Naive thymus-derived CD4-positive, alpha-beta T cell (primary cell): ENCODE measurements at places on chromosomes 16 and 17. TPM values are rescaled to one million over a fixed set of nuclear protein-coding genes. Genes with fewer than 3 reads are reported as not detected.

Gene NHLRC4
- total RNA-seq, result 2.7 and 3.2 TPM in 2 replicates

DNA sequence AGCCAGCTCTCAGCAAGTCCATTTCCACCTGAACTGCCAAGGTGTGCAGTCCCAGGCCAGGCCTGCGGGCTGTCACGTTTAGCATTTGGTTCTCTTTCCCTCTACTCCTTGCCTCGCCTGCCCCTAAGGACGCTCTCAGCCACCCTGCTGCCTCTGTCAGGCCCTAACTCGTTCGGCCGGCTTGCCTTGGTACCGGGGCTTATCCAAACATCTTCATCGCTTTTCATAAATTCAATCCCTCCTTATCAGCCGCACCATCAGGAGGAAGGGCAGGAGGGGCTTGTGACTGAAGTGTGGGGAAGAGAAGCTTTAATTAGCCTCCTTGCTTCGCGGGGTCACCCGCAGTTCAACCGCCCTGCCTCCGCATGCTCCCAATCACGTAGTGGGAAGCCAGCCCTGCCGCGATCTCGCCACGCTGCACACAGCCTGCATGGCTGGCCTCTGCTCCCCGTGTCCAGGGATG, 231.1 kb downstream of the SOX9 start:
- DNase-seq, result no peak

DNA sequence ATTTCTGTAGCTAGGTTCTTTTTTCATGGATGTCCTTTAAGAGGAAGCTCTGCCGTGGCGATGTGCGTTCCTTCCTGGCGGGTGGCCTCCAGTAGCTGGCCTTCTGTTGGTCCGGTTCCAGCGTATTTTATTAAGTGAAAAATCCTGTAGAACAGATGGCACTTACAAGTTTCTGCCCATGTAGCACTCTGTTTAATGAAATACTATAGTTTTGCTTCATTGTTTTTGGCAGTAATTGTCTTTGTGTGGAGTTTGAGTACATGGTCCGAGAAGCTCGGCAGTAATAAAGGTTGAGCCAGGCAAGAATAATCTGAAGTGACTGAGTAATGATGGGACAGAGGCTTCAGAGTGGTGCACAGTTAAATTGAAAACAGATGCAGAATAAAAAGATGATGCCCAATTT, 20.4 kb downstream of the USP10 start:
- DNase-seq, result no peak

Gene NME1
- 13.4 TPM for total RNA-seq

Gene TMEM238L
- total RNA-seq, result not detected

DNA sequence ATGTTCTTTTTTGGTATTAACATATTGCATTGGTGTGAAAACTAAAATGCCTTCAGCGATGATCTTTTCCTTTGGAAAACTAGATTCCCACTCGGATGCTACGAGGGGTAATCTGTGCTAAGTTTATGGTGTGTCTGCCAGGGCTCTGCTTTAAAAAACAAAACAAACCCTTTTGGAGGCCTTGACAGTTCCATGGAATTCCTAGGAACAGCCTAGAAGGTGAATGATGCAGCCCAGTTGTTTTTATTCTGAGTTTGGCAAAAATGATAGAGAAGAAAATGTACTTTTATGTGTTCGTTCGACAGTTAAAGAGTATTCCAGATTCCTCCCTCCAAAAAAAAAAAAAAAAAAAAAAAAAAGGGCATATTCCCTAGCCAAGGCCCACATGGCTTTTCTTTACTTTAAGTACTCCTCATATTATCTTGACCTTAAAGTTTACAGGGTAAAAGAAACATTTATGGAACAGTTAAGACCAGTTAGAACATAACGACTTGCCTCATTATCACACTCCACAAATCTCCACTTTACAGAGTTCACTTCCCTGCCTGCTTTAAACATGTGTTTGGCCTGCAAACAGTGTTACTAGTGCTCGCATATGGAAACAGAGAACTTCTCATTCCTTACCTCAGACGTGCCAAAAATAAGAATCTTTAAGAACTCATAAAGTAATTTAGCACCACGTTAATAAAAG, 159.1 kb downstream of the WWOX start:
- no peak for DNase-seq

Gene KRT40
- total RNA-seq, result not detected

DNA sequence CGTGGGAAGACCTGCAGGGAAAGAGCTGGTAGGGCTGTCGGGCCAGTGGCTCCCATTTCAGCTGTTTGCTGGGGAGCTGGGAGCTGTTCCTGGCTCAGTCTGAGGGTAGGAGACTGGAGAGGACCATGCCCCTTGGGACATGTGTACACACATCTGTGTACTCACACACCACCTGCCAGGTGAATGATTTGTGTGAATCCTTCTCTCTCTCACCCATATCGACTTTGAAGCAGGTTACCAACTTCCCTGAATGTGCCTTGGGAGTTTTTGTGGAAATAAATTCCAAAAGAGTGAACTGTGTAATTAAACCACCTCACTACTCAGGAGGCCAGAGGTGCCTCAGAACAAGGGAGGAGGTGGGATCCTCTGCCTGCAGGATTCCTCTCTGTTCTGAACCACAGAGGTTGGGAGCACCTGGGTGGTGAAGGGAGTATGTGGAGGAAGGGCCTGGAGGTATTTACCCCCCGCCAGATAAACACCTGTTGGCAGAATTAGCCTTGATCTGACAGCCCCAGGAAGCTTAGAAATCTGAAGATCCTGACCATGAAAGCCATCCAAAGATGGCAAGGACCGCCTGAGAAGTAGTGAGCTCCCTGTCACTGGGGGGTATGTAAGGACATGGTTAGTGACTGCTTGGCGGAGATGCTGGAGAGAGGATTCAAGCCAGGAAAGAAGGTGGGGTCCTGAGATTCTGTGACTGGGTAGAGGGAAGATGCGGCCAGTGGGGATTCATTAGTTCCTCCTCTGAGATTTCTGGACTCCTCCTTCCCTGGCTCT, 3.3 kb downstream of the ABCC3 start:
- no peak for DNase-seq

DNA sequence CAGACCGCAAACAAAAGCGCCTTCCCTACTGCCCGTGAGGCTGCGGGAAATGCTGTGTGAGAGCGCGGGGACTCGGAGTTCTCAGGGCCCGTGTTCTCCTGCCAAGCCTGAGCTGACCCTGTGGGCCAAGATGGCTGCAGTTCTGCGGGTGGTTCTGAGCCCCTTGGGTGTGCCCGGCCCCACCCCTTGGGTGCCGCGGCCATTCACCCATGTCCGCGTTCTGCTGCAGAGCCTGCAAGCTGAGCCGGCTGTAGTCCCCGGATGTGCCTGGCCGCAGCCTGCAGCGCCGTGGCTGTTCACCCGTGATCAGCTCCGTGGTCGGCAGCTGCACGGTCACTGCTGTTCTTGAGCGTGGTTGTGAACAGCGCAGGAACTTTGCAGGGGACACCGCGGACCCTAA, 20.0 kb downstream of the ACSF3 start:
- DNase-seq, result no peak

GRCh38 chr17:68627956-68628575, 26.9 kb upstream of the FAM20A start:
- DNase-seq, result no peak

GRCh38 chr17:27793168-27793905, 7.0 kb downstream of the NOS2 start:
- DNase-seq, result no peak

DNA sequence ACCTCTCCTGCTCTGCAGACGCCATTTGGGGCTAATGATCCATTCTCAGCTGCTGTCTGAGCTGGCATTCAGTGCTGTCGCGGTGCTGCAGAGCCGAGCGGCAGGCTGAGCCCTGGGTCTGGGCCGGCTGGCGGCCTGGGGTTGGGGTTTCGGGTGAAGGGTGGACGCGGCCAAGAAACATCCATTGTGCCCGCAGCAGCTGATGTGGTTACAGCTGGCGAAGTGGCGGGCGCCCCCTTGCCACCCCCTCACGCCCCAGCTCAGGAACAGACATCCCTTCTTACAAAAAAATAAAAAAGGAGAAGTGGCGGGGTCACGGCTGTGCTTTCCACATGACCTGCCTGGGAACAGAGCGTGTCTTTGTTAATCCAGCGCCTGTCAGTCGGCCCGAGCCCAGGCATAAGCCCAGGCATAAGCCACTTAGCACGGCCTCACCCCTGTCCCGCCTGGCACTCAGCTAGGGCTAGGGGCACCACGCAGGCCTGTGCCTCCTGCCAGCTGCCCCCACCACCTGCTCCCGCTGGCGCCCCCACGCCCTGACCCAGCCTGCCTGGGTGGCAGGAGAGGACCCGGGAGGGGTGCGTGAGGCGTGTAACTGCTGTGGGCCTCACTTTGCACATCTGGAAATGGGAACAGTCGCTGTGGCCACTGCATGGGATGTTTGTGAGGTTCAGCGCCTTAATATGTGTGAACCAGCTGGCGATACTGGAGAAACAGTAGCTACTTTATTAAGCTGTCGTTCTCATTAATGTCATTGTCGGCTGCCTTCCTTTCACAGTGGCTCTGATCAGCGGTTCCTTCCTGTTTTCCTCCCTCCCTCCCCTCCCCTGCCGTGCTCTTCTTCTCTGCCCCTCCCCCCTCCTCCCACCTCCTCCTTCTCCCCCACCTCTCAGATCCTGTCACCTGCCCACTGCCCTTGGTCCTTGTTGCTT, 197.7 kb upstream of the CIBAR2 start:
- peak; percentile 19 for DNase-seq

DNA sequence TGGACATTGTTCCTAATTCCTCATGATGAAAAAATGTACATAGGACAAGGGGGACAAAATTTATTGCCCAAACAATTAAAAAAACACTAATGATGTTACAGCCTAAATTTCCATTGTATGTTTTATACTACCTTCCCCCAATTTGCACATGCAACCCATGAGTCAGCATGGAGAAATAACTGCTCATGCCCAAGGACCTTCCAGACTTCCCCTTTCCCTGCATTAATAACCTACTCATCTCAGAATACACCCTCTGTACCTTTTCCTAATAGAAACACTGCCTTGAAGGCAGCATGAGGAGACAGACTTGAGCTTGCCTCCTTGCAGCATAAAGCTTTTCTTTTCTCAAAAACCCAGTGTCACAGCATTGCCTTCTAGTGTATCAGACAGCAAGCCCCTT, 2402.8 kb downstream of the TP53TG3F start:
- DNase-seq, result no peak

Gene PRRT2
- total RNA-seq, result 1.9 TPM

Gene SMIM36
- not detected for total RNA-seq

DNA sequence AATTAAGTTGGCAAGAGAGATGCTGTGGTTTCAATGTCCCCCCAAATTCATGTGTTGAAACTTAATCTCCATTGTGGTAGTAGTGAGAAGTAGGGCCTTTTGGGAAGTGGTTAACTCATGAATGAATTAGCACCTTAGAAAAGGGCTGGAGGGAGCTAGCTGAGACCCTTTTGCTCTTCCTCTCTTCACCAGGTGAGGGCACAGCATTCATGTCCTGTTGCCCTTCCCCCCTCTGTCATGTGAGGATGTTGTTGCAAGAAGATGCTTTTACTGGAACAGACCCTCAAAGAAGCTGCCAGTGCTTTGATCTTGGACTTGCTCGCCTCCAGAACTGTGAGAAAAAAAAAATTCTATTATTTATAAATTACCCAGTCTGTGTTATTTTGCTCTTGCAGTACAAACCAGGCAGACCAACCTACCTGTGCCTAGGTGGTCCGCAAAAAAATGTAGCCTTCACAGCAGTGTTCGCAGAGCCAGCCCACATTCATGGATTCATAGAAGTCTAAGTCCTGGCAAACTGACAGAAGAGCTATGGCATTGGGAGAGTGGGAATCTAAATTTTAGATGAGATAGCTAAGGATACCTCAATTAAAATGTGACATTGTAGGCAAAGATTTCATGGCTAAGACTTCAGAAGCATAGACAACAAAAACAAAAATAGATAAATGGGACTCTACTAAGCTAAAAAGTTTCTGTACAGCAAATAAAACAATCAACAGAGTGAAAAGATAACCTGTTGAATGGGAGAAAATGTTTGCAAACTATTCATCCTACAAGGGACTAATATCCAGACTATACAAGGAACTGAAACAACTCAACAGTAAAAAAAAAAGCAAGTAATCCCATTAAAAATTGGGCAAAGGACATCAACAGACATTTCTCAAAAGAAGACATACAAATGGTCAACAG, 32.0 kb upstream of the ABCA5 start:
- no peak for DNase-seq

DNA sequence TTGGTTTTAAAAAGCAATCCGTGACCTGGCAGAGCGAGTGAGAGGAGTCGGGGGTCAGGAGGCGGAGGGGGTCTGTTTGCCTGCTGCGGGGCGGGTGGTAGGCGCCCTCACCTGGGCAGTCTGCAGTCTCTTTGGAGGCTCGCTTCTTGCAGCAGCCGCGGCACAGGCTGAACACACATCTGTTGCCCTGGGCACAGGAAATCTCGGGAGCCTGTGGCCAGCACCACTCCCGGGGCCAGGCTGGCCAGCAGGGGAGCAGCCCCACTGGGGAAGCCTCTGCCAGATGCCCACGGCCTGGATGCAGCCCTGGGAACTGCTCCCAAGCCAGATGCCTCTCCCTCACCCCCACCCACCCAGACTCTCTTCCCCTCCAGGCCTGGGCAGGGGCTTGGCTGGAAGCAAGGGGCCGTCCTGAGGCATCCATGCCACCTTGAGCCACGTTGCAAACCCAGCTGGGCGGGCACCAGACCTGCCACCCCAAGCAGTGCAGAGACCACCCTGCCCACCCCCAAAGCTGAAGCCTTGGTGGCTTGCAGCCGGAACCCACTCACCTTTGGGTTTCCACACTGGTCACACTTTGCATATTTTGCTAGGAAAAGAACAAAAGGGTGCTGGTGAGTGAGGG, 6.6 kb downstream of the GPS1 start:
- no peak for DNase-seq

GRCh38 chr17:41987642-41988041, 21.0 kb downstream of the CNP start:
- DNase-seq, result no peak

DNA sequence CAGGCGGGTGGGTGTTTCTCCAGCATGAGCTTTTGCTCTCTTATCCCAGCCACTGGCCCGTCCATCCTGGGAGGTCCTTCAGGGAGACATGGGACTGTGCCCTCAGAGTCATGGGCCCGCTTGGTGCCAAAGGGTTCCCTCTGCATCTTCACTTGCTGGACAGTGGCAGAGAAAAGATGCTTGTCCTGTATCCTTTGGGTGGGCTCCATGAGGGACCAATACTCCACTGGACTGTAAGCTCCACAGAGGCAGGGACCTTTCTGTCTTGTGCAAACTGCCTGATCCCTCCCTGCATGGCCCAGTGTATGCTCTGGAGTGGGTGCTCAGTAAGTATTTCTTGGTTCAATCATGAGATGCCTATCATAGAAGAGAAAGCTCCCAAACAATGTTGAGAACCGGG, 184.8 kb upstream of the WSCD1 start:
- DNase-seq, result no peak

DNA sequence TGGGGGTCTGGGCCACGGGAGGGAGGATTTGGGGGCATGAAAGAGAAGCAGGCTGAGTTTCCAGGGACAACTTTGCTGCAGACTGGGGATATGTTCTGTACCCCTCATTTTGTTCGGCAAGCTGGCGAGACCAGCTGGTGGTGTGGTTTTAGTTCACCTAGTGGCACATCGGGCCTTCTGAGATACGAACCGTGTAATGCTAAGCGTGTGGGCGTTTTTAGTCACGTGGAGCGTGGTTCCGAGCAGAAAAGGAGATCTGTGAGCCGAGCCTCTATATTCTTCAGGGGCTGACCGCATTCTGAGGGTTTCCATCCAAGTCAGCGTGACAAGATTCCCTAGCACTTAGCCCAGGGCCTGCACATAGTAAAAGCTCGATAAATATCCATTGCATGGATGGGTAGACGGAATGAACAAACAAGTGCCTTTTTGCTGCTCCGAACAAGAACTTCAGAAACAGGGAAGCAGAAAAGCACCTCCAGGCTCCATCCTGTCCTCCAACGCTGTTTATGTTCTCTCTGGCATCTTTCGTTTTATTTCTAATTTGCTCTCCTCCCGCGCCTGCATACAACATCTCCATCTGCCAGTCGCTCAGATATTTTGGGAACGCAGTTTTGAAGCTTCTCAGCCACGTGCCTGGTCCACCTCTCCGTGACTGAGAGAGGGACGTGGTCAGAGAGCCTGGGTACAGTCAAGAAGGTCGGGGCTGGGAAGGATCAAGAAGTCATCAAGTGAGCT, 5.8 kb downstream of the SYT17 start:
- no peak for DNase-seq
